ENCODE measurements at places on chromosomes 11 and 22.

GRCh38 chr22:28650463-28650862 lies 29.2 kb downstream of the TTC28 start:
- no peak for DNase-seq

DNA sequence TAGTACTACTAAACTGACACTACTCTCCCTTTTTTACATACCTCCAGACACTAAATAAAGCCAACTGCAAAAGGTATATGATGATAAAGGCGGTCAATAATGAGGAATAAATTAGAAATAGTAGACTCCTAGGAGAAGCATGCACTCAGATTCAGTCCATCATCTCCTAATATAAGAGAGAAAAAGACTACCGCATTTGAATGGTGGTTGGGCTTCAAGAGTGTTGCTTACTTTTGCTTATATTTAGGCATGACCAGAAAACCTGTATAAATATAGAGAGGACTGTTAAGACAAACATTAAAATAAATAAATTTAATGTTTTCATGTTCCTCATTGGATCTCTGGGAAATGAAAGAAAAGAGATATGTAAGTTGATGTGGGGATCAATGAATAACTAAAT lies 1137.0 kb downstream of the FAM181B start:
- DNase-seq: no peak

DNA sequence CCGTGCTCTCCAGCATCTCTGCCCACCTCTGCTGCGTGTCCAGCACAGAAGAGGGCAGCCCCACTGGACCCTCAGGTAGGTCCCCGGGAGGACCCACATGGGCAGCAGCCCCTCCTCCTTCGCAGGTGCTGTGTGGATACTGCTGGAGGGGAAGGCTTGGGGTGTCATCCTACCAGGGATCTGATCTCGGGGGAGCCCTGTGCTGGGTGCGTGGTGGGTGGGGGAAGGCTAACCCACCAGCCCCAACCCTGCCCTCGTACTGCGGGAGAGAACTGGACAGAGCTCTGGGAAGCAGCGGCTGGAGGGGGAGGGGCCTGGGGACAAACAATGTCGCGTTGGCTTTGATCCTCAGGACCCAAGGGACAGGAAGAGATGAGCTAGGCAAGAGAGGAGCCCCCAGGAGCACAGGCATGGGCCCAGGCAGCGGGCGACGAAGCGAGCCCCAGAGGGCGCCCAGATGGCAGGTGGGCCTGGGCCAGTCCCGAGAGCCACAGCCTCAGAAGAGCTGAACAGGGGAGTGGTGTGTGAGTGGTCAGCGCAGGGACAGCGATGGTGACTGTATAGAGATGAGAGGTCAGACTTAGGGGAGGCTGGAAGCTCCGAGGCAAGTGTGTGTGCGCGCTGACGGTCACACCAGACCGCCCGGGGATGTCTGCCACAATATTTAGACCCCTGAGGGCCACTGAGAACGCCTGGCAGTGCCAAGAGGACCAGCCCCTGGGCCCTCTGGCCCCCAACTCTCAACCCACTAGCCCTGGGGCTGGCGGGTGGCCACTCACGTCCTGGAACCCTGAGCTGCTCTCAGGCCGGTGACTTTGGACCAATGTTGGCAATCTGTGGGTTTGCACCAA lies 1.4 kb upstream of the PIM3 start:
- no peak for DNase-seq

GRCh38 chr11:104705490-104706190 lies 192.6 kb downstream of the CASP12 start:
- no peak for DNase-seq

GRCh38 chr11:26201411-26201810 lies 130.5 kb upstream of the ANO3 start:
- DNase-seq: no peak

DNA sequence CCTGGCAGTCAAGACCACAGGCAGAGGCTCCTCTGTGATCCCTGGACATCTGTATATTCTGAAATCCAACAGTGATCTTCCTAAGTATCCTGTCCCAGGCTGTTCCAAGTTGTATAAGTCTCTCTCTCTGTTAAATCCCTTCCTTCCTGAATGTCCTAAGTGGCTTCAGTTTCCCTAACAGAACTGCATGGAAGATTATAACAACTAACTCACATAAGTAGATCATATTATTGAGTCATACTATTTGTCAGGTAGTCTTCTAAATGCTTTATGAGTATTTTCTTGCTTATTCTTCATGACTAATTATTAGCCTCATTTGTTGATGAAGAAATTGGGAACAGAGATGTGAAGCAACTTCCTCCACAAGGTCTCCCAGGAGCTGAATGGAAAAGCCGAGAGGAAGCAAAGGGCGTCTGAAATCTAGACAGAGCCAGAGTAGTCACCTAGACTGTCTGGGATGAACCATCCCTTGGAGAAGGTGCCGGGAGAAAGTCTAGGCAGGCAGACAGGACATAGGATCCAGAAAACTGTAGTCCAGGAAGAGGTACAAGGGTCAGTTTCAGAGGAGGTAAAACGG lies 93.2 kb upstream of the FAT3 start:
- no peak for DNase-seq

DNA sequence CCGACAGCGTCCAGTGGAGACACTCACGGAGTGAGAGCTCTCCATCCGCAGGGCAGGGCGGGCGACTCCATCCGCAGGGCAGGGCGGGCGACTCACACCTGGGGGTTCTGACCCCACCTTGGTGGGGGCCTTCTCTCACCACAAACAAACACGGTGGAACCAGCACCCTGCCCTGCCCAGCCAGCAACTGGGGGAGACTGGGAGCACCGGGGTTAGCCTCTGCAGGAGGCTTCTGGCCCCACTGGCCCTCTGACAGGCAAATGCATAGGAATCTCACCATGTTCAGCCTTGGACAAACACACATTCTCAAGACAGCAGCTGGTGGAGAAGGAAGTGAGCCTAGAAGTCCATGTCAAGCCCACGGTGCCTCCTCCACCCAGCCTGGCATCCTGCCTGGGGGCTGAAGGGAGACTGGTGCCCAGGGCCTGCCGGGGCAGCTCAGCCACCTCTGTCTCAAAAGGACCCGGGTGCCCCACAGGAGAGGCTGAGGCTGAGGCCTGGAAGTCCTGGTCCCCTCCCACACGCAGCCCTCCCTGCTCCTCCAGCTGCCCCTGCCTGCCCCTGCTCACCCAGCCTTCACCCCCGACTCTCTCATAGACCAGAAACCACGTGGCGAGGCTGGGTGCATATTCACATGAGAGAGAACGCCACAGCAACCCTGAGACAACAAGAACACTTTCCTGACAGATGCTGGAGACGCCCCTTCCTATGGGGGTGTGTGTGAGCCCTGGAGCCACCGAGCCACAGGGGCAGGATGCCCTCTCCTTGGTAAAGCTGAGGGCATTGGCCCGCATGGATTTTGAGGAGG lies 98.4 kb upstream of the B3GAT1 start:
- DNase-seq: no peak

DNA sequence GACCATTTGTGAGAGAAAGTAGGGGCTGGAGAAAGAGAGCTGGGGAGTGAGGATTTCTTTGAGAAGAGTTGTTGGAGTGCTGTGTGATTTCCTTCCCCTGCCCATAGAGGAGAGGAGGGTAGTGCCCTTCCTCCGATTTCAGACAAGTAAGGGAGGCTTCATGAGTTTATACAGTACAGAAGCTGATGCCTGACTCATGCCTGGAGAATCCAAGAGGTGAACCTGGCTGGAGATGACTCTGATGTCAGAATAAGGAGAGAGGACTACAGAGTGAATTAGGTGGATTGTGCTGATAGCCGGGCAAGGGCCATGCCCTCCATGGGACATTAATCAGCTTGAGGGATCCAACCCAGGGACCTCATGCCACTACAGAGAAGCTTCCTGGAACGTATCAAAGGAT lies 91.6 kb downstream of the FAR1 start:
- no peak for DNase-seq

DNA sequence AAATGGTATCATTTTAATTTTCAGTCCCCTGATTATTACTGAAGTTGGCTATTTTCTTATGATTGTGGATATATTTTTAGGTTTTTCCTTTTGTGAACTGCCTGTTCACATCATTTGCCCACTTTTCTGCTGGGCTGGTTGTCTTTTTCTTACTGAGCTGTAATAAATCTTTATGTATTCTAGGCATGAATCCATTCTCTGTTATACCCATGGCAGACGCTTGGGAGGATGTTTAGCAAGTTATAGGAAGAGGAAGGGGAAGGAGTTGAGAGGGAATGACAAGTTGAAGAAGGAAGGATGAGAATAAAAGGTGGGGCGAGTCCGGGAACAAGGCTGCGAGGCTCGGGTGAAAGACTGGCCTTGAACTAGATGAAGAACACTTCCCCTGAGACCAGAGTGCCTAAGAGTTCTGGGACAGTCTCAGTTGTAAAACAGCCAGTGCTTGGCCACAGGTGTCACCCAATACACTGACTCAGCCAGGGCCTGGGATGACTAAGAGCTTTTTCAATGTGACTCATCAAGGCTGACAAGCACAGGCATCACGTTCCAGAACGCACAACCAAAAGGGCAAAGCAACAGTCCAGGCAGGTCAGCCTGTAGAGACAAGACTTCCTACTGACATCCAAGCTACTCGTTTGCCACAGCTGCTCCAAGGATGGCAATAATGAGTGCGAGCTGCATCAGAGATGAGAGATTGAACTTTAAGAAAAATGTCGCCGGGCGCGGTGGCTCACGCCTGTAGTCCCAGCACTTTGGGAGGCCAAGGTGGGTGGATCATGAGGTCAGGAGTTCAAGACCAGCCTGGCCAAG lies 35.2 kb downstream of the LRFN4 start:
- peak; percentile 59 for DNase-seq

GRCh38 chr22:27199354-27199753 lies 542.0 kb downstream of the MIAT start:
- no peak for DNase-seq

DNA sequence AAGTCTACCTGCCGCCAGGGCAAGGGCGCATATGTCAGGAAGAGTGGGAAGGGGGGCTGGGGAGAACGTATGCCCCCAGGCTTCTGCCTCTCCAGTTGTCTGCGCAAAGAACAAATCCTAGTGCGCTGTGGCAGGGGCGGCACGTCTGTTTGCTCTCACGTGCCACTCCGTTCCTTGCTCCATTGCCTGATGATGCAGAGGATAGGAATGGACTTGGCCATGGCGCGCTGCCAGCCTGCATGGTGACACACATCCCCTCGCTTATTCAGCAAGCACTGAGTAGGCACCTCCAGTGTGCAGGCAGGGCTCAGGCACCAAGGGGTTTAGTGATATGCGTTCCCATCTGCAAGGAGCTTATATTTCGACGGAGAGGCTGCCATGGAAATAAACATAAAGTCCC lies 45.4 kb upstream of the SLC22A12 start:
- no peak for DNase-seq

DNA sequence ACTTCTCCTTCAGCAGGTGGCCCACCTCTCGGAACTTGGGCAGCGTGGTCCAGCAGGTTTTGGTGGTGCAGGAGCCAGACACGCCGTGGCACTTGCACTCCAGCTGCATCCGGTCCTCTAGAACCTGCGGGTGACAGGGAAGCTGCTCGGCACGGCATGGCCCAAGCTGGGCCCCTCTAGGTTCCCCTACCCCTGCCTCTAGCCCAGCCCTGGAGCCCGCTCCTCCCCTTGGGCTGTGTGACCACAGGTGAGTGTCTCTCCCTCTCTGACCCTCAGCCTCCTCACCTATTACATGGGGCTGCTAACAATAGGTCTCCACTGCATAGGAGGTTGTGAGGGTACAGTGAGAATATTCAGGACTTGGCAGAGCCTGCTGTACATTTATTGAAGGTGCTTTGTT lies 53.8 kb downstream of the WNT7B start:
- no peak for DNase-seq

- DNase-seq: no peak
Measured at GRCh38 chr11:97419729-97420128, 1029.9 kb downstream of the JRKL start.

DNA sequence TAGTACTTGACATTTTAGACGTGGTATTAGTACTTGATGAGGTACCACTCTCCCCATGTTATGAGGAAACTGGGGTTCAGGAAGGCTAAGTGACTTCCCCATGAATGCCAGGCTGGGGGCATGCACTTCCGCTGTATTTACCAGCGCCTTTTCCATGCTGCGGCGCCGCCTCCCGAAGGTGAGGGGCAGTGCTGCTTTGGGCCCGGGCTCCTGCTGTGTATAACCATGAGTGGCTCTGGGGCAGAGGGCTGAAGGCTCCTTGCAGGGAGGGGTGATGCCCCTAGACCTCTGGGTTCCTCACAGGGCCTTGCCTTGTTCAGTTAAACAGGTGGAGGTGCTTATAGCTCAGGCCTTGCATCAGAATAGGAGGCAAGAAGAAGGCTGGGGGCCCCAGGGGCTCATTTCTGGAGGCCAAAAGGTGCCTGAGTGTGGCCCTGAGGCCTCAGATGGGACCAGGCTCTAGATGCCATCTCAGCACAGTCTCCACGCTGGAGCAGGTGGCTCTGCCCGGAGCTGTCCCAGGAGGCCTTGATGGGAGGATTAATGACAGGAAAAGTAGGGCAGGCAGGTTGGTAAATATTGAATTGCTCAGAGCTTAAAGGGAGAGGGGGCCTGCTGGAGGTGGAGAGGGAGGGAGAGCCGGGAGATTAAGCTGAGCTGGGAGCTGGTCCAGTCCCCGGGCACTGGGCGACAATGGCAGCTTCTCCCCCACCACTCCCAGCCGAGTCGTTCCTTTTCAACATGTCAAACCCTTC lies 129.6 kb downstream of the CEP164 start:
- no peak for DNase-seq

- no peak for DNase-seq
Measured at GRCh38 chr11:87251560-87251959, 213.8 kb downstream of the TMEM135 start.

GRCh38 chr22:44807915-44808690 lies 55.7 kb downstream of the ARHGAP8 start:
- no peak for DNase-seq

All from LNCaP clone FGC (cell line).